ENCODE measurements at places on chromosomes 12 and 14. TPM values are rescaled to one million over a fixed set of nuclear protein-coding genes. Genes with fewer than 3 reads are reported as not detected.

The NDUFA12 gene
- total RNA-seq: 72.3 TPM

DNA sequence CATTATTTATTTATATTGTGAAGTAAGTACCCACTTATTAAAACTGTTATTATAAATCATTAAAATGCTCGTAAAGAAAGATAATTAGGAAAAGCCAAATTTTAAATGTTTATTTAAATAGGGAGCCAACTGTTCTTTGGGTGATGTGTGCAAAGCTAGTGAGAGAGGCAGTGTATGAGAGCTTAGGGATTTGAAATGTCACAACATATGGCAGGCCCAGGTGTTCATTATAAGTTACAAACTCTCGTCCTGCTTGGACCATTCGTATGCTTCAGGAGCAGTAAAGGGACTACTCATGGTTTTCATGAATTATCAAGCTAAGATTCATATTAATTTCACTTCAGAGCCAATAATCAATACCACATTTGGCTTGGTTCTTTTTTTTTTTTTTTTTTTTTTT, 154.5 kb downstream of the TGFB3 start:
- no peak for DNase-seq

DNA sequence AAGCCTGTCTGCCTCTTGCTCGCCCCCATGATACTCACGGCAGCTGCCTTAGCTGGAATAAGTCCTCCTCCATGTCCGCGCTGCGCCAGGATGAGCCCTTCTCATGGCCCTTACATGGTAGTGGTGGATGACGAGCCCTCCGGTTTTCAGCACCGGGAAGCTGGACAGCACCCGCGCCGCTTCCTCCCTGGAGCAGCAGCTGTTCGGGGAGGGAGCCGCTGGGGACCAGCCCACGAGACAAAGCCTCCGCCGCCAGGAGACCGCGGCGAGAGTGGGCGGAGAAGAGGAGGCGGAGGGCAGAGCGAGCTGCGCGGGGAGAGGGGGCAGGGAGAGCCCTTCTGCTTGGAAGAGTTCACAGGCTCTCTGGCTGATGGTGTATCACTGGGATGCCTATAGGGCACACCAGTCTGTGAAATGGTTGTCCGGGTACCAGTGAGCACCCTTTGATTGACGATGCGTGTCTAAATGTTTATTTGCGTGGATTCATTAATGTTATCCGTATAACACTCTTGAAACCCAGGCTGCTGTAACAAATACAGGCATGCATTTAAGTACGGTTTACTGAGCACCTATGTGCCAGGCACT, at the start of gene SVOP:
SVOP (minus strand) TSS at position 273 of the 585 bp plus-strand sequence; CDS start at position 73, 200 bp downstream.
- DNase-seq: peak; percentile 92

The DHRS2 gene
- total RNA-seq: 0.66 TPM

- DNase-seq: no peak
Observed at GRCh38 chr14:103099733-103100280, 5.3 kb downstream of the EXOC3L4 start.

DNA sequence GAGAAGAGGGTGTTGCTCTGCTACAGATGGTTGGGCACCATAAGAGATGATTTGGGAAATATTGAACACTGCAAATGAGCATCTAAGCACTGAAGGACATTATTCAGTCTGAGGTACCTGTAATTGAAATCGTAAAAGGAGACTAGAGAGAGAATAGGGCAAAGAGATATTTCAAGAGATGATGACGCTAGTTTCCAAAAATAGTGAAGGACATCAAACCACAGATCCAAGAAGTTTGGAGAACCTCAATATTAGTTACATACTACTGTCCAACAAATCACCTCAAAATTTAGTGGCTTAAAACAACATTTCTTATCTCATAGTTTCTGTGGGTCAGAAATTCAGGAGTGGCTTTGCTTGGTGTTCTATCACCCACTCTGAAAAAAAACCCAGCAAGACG, 4.5 kb upstream of the MBIP start:
- no peak for DNase-seq

DNA sequence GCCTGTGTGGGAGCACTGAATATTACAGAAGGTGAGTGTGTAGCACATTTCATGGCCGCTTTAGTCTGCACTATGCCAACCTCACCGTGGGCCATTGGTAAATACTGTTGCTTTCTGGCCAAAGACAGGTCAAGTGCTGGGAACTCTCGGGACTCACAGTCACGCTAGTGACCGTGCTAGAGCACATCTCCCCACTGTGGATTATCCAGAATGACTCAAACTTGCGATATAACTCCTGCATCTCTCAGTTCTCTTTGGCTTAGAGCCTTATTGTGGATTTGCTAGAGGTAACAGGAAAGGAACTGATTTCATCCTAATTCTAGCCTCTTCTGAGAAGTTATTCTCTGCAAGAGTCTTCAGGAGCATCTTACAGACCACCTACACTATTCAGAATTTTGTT, 86.5 kb downstream of the DAD1 start:
- no peak for DNase-seq

The SP1 gene
- total RNA-seq: 72.2 TPM

DNA sequence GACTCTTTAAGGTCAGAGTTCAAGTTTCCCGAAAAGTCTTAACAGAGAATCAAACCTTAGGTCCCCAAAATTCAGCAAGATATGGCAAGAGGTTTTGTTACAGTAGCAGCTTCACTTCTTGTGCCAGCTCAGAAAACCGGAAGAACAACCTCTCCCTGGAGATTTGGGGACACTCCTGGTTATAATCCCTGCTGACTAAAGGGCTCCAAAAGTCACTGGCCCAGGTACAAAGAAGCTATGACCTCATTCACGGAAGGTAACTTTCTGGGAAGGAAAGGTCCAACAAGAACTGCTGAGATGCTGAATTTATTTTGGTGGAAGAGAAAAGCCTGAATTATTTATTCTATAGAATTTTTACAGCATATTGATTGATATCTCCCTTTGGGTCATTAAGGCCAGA, 55.6 kb upstream of the DIO2 start:
- no peak for DNase-seq

- no peak for DNase-seq
Observed at GRCh38 chr12:88553941-88554658, 26.2 kb downstream of the KITLG start.

DNA sequence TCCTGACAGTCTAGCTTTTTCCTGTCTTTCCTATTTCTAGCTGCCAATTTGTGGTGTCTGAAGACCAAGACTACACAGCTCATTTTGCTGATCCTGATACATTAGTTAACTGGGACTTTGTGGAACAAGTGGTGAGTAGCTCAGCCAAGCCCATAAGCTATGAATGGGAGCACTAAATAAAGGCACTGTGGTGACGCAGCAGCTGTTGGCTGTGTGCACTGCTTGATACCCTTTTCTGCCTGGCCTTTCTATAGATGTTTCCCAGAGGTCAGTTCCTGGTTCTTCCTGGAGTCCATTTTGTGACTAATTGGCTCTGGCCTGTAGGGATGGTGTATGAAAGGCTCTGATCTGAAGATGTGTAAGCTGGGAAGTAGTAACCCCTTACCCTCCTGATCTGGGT, 20.5 kb downstream of the RNF10 start:
- DNase-seq: no peak

- DNase-seq: no peak
Observed at GRCh38 chr14:80637756-80638619, 303.6 kb downstream of the CEP128 start.

The PCED1B gene
- total RNA-seq: 0.99 TPM

- DNase-seq: no peak
Observed at GRCh38 chr12:69238589-69239351, 599 bp upstream of the CPSF6 start.

- DNase-seq: no peak
Observed at GRCh38 chr12:117036046-117036445, 63.2 kb downstream of the TESC start.

GRCh38 chr12:55830601-55831446, 1.4 kb upstream of the DNAJC14 start:
- DNase-seq: peak; percentile 96

DNA sequence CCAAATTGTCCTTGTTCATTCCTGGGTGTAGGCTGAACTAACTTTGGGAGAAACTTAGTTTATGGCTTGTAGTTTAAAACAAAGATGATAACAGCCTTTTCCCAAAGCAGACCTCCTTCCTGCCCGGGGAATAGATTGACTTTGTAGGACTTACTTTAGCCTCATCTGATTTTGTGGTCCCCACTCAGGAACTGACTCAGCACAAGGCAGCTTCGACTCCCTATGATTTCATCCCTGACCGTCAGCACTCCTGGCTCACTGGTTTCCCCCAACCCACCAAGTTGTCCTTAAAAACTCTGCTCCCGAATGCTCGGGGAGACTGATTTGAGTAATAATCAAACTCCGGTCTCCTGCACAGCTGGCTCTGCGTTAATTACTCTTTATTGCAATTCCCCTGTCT, 40.1 kb upstream of the DDHD1 start:
- no peak for DNase-seq

- no peak for DNase-seq
Observed at GRCh38 chr12:80269803-80270552, 170.6 kb downstream of the OTOGL start.

DNA sequence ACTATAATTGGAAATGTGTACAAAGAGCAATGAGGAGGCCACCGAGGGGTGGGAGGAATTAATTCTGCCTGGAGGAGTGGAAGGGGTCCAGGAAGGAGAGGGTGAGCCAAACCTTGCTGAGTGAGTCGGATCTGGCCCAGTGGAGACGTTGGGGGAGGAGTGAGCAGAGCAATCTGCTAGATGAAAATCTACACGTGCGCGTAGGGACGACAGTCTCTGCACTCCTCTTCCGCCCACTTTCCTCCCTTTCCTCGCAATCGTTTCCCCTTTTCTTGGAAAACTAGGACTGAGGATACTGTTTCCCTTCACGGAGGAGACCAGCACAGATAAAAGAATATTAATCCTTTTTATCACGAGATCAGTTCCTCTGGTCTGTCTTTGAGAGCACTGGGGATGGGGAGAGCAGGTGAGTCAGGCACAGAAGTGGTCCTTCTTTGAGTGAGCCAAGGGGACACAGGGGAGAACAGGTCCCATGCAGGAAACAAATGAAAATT, 2.9 kb upstream of the NAB2 start:
- no peak for DNase-seq

The KRT6A gene
- total RNA-seq: not detected

- peak; percentile 37 for DNase-seq
Observed at GRCh38 chr12:1924996-1925683, 6.7 kb upstream of the CACNA2D4 start.

DNA sequence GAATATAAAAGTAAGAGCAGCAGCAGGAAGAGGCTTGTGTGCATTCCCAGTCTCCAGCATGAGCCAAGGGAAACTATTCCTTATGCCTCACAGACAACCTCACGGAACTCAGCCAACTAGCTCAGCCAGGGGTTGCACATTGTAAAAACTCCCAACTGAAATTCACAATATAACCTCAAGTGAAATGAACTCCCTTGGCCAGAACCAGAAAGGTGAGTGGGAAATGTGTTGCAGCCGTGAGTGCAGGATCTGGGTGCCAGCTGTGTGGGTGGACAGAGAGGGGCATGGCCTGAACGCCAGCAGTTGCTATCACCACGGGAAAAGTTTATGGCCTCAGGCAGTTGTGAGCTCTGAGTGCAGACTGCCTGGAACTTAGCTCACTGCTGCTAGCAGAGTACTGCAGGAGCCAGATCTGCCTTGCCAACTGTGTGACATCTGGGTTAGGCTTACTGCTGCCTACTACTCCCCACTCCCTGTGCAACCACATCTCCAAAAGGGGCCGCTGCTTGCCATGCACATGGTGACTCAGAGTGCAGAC, 2.3 kb upstream of the CLEC1A start:
- DNase-seq: no peak

The FOXG1 gene
- total RNA-seq: 0.66 TPM

DNA sequence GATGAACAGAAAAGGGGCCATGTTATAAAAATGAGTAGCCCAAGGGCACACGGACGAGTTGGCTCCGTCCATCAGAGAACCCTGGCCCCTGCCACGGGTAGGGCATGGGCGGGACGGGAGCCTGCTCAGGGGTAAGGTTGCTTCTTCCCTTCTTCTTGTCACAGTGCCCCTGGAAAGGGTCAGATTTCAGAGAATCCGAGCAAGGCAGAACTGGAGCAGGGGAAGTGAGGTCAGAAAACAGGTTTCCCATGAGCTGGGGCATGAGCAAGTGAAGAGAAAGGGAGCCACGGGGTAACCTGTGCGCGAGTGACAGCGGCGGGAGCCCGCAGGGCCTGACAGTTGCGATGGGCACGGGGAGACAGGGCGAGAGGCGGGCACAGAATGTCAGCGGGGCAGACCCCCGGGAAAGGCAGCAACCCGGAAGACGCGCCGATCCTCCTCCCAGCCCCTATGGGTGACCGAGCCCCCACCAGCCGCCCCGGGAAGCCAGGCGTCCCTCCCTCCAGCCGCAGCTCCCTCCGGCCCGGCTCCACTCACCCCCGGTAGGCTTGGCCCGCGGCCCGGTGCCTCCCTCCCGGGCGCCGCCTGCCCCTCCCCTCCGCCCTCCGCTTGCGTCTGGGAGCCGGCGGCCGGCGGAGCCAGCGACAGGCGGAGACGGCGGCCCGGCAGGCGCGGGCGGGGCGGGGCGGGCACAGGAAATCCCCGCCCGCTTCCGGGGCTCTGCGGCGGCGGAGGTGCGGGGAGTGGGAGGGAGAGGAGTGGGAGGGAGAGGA, at the start of gene ZNF641:
ZNF641 (minus strand) TSS at position 671 of the 773 bp plus-strand sequence. CDS start 2,829 bp downstream, outside the sequence.
- no peak for DNase-seq

- no peak for DNase-seq
Observed at GRCh38 chr12:52759695-52760094, 17.4 kb downstream of the KRT76 start.

DNA sequence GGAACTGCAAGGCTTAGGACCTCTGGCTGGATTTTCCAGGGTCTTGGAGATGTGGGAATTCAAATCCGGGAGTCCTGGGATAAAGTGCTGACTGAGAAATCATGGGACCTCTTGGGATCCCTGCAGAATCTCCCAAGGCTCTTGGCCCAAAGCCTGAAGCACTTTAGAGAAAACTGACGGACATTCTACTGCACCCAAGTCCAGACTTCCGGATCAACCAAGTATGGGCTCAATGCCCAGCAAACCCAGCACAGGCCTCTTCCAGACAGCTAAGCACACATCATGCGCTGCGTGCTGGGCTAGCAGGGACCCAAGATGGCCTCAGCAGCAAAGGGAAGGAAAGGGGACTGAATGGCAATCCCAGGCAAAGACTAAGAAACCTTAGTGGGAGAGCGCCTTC, 85.0 kb downstream of the ACTN1 start:
- DNase-seq: no peak

The C14orf132 gene
- 78.3 TPM for total RNA-seq

DNA sequence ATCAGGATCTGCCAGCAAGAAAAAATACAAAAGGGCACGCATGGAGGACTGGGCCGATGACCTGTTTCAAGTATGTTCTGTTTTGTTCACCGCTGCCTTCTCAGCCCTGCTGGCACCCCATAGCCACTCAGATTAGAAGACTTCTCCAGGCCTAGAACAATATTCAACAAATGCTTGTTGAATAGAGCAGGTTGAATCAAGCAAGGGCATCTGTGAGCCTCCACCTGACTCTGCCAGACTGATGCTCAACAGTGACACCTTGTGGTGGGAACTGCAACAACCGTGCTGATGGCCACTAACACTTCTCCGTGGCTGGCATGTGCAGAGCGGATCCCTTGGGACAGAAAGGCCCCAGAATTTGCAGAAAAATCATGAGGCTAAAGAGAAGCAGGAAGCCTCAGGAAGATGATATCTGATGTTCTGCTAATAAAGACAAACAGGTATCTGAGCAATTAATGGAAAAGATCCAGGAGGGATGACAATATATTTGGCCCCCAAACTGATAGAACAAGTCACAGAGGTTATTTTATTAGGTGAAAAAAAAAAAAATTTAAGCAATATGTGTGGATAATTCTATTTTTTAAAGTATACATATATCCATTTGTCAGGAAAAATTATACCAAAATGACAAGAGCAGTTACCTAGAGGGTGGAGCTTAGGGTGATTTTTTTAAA, 114.3 kb downstream of the KSR2 start:
- no peak for DNase-seq

GRCh38 chr12:84807249-84807648, 105.3 kb downstream of the SLC6A15 start:
- DNase-seq: no peak

The IAPP gene
- not detected for total RNA-seq

The LRP1-AS gene
- not detected for total RNA-seq

The MYH6 gene
- total RNA-seq: under 0.01 TPM

All from esophagus muscularis mucosa (tissue), 4 donors.